ENCODE measurements at places on chromosomes 7 and 10.

DNA sequence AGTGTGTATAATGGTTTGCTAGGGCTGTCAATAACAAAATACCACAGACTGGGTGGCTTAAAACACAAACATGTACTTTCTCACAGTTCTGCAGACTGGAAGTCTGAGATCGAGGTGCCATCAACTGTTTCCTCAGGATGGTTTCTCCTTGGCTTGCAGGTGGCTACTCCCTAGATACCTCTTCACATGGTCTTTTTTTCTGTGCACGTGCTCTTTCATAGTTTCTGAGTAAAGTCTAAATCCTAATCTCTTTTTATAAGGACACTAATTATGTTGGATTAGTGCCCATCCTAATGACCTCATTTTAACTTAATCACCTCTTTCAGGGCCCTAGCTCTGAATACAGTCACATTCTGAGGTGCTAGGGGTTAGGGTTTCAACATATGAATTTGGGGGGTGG lies 65.9 kb downstream of the AMPH start:
- no peak for DNase-seq

GRCh38 chr7:87210506-87210905 lies 9.0 kb downstream of the TMEM243 start:
- no peak for DNase-seq

DNA sequence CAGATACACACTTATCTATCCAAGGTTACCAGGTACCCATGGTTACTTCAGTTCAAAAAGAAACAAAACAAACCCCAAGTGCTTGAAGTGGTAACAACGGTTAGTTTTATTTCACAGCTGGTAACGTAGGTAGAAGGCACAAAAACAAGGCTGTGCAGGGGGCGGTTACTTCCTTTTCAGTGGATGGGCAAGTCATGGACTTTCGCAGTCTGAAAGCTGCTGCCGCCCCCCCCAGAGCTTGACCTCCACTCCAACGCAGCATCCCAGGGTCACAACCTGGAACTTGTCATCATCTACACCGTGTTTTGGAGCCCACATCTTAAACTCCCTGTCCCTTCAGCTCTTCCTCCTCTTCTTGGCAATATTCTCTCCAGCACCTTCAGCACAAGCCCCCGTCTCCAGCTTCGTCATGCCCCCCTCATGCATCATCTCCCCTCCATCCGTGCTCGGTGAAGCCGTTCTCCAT lies 181.2 kb upstream of the ITGB1 start:
- DNase-seq = peak; percentile 35

DNA sequence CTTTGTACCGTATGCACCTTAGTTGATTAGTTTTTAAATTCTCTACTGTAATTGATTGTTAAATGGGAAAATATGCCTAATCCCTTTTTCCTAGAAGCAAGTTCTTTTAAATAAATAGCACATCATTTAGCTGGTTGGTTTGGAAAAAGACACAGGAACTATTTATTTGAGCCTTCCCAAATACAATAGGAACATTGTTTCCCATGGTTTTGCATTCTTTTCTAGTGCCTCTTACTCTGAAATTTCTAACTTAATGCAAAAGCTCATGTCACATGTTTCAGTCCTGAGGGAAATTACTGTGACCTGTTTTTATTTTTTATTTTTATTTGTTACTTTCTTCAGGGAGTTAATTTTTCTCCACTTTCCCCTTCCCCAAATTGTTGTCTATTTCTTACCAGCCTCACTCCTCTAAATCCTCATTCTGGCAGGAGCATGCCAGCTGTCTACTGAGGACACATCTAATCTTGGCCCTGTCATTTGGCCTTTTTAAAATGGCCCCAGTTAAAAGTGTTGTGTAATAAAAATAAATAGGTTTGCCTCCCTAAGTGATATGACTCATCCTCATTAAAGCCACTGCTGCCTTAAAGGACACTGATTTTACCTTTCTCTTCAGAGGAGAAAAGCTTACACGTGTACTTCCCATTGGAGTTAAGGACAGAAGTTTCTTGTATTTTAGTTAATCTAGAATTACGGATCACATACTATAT lies 94.5 kb downstream of the PPP1R3A start:
- DNase-seq = no peak

- no peak for DNase-seq
These were observed 321.0 kb downstream of the PLXNA4 start for GRCh38 chr7:132255115-132255797.

- DNase-seq = no peak
These were observed 164.8 kb downstream of the DNAJB6 start for GRCh38 chr7:157501581-157501980.

- DNase-seq = no peak
These were observed 22.3 kb downstream of the MAP3K8 start for GRCh38 chr10:30456266-30456665.

DNA sequence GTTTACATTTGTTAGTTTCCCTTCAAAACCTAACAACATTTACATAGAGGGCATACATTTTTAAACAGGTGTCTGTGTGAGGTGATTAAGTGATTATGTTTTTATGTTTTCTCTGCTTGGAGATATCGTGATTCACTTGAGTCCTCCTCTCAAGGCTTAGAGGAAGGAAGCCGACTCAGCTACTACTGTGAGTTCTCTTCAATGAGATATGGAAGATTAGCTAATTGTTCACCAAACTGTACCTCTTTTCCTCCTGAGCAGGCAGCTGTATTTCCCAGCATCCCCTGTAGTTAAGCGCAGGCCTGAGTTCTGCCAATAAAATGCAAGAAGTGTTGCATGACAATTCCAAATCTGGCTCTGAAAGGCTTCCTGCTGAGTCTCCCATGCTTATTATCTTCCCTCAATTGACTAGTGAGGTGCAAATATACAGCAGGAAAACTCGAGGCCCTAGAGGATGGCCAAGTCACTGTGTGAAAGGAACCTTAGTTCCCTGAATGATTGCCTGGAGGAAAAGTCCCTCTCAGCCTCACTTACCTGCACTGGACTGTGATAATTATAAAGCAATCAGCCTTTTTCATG lies 528.7 kb downstream of the GRM8 start:
- DNase-seq = no peak

DNA sequence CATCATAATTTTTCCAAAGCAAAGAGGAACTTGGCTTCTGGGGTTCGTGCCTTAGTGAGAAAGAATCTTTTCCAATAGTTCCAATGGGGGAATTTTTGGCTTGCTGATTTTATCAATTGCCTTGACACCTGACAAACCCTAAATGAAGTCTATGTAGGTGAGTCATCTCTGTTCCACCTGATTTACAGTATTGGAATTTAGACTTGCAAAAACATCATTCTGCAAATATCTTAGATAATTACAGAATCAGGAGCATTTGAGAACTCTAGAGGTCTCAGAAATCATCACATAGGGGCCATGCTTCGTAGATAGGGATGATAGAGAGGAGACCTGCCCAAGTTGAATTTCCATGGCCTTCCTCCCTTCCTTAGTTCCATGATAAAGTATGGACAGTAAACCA lies 9.3 kb downstream of the SLC35G1 start:
- DNase-seq = no peak

DNA sequence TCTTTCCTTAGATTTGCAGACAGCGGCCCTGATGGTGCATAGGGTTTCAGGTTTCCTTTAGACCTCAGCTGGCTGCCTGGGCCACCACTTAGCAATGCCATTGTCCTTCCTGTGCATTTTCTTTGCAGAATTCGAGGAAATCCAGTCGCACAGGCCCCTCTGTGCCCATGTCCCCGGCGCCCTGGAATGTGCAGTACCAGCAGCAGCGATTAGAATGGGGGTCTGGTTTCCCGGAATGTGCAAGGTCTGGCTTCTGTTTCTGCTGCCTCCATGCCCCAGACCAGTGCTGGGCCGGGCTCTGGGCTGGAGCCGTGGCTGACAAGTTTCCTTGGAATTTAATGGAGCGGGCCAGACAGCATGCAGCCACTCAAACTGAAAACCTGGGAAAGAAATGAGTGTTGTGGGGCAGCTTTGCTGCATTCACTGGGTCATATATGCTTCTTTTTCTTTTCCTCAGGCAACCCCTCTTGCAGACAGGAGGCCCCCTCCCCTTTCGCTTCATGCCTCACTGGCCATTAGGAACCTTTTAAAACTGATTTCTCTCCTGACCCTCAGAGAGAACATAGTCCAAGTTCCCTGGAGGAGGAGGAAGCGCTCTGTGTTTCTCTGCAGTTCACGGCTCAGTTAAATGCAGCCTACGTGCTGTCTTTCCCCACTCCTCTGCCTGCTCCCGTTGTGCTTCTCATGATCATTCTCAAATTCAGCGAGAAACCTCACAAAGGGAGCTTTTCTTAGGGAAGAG lies 14.4 kb downstream of the HTRA1 start:
- no peak for DNase-seq

DNA sequence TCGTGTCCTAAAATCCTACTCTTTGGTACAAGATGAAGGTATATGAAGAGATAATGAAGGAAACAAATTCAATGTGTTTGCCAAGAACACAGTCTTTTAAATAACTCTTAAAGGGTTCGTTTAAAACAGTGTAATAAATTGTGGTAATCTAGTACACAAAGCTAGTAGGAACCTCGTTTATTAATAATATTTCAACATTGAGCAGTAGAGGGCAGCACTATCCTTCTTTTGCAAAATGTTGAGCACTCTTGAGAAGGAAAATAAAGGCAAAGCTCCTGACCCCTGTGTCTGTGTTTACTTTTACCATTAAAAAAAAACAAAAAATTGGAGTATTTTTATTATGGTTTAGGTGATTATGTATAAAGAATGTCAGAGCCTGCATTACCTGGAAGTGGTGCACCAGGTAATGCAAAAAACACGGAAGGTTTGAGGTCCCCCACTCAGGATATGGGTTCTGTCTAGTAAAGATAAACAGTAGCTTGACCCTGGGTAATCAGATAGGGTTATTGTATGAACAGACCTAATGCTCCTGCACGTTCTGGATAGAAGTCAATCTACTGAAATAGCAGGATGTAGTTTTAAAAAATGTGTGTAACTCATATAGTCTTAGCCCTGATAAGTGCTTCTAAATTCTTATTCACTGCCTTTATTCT lies 5.7 kb upstream of the GOT1 start:
- DNase-seq = no peak

- DNase-seq = no peak
These were observed 469 bp downstream of the MSS51 start for GRCh38 chr10:73432646-73433537.

- no peak for DNase-seq
These were observed at the start of gene HHEX for GRCh38 chr10:92689663-92690210. HHEX (plus strand) TSS chr10:92689955; CDS start chr10:92689987, 32 bp downstream.

DNA sequence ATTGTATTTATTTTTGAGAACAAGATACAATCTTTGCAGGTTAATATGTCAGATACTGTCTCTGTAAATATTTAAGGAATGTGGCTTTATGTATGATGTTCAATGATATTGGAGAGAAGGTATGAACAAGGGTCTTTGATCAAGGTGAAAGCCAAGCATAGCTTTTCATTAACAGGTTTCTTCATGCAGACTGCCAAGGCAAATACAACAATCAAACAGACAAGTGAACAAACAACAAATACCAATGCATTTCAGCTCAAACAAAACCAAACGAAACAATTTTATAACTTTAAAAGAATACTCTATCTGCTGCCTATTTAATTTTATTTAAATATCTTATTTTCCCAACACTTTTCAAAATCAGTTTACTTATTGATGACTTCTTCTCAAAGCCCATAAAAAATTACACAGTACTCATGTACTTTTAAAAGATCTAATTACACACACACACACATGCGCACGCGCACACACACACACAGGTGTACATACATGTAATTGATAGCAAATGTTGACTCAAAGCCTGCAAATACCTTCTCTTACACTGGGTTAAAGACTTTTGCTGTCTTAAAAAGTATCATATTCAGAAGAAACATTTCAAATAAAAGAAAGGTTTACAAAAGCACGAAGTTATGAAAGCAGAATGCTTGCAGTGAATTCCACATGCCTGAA lies 201.1 kb upstream of the CCDC6 start:
- DNase-seq = no peak

GRCh38 chr7:66518151-66518691 lies 110.5 kb upstream of the KCTD7 start:
- DNase-seq = no peak

- no peak for DNase-seq
These were observed 76.0 kb downstream of the PCGF5 start for GRCh38 chr10:91296471-91296870.

- no peak for DNase-seq
These were observed 81.0 kb downstream of the SNX10 start for GRCh38 chr7:26372704-26373103.

DNA sequence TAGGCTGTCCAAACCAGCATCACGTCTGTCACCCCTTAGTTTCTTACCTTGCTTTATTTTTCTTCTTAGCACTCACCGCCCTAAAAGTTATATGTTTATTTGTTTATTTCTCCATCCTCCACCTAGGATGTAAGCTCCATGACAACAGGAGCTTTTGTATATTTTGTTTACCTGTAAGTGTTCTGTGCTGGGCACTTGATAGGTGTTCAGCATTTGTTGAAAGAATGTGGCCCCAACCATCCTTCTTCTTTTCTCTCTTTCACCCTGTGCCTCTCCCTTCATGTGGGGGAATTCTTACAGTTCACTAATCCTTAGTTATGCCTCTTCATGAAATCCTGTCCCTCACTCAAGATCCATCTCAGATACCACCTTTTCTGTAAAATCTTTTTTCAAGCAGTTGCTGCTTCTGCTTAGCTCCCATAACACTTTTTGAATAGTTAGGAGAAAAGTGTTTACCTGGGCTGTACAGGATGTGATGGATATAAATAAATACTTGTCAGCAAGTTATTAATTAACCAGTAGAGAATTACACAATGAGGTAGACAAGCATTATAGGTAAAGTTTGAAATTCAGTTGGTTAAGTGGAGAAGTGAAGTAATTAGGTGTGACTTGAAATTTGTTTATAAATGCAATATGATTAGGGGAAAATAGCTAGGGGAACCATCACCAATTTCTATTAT lies 9.7 kb downstream of the AHR start:
- no peak for DNase-seq

DNA sequence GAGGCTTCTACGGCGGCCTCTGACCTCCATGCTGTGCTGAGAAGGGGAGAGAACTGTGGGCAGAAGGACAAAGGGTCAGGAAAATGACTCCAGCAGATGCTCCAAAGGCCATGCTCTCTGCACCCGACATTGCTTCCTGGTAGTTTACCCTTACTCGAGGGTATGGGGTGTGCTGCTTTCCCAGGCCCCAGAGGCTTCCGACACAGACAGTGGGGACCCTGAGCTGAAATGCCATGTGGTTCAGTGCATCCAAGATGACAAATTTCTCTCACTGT lies 130.9 kb downstream of the PTPN20 start:
- no peak for DNase-seq

- DNase-seq = no peak
These were observed 86.0 kb downstream of the FANK1 start for GRCh38 chr10:125982260-125982948.
